ENCODE measurements at places on chromosomes 4 and X.

DNA sequence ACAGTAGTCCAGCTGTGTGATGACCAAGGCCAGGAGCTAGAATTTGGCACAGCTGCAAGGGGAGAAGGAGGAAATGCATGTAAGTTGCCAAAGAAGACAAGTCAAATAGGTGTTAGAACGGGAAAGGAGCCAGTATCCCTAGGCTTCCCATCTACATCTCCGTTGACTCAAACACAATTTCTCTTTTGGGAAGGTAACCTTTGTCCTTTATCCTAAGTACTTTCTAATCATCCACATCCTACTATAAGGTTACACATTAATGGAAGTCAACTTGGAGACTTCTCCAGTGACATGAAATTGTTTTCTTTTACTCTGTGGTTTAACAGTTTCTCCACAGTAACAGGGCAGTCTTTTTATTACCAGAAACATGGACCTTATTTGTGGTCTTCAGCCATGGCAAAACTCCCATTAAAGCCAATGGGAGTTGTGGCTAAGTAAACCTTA, 620.0 kb downstream of the ANKRD50 start:
- DNase-seq = no peak

GRCh38 chr4:187059021-187059420, 335.4 kb upstream of the FAT1 start:
- DNase-seq = no peak

DNA sequence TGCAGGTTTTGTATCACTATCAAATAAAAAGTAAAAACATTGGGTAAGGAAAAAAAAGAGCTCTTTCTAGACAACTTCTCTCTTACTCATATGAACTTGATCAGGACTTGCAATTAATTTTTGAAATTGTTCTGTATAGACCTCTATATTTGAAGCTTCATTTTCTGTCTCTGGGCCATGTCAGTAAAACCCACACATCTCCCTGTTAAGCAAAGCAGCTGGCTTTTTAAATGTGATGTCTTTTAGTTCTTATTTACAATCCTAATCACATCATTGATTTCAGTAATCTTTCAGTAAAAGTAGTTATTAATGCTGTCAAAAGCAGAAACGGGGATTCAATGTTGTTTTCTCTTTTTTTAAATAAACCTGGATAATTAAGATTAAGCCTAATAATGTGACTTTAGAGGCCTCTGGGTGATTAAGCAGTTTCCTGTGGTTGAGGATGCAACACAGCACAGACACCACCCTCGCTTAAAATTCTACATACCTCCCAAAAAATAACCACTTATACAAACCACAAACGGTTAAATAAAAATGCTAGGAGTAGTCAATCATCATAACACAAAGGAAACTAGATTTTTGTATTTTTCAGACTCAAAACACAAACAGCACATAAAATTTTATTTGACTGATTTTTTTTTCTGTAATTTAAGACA, 5.2 kb upstream of the PCDH10 start:
- DNase-seq = no peak

DNA sequence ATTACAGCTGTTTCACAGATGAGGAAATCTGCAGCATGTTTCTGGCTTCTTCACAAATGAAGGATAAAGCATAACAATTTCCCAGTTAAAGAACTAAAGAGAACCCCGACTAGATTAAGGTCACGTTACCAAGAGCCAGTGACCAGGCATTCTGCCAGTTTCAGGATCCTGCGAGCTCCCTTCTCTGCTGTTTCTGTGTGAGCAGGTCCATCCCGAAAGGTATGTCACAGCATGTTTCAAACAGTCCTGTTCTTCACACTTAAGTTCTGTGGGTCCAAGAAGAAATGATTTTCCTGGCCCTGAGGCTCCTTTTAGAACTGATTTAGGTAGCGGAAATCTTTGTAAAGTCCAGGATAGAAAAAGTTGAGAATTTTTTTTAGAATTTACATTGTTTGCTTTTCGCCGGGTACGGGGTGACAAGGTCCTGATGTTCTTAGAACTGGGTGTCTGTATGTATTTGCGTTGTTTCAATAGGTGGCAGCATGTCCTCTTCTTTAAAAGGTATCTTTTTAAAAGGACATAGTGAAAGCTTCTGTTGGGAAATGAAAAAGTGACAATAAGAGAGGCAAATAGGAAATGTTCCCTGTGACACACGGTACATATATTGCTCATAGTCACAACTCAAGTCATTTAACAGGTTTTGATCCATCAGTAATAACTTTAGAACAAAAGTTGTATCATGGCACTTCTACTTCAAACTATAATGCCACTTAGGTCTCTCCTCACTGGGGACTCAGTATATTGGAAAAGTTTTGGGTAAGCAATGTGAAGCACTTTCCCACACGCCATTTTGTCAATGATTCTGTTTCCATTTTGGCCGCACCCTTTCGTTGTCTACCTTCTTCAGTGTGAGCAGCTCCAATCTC, 18.4 kb downstream of the IL21 start:
- DNase-seq = no peak

DNA sequence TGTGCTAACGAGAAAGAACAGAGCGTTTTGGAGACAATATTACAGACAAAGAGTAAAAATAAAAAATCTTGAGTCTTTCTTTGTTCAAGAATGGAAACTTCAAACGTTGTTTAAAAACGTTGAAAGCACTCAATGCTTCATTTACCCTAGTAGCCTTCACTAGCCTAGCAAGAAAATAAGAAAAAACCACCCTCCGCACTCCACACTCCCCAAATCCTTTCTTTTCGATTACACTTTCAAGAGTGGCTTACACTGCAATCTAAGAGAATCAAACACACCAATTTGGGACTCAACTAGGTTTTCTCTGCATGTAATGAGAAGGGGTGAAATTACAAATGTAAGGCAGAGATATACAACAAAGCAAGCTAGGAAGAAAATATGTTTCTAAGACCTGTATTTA, 4.7 kb downstream of the TMSB4X start:
- no peak for DNase-seq

DNA sequence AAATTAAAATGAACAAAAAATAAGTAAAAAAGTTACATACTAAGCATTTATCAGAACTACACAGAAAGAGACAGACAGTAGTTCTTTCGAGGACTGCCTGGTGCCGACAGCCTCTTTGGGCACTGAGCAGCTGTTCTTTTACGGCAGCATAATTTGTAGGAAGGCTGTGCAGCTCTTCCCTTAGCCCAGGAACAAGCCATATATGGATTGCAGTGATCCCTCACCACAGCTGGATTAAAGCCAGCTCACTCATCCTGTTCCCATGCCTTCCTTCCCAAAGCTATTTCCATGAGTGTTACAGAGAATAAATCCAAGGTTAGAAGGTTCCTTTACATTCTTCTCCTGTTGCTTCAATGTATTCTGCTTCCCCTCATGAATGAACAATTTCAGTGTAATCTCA, 71.7 kb downstream of the DDX60L start:
- no peak for DNase-seq

DNA sequence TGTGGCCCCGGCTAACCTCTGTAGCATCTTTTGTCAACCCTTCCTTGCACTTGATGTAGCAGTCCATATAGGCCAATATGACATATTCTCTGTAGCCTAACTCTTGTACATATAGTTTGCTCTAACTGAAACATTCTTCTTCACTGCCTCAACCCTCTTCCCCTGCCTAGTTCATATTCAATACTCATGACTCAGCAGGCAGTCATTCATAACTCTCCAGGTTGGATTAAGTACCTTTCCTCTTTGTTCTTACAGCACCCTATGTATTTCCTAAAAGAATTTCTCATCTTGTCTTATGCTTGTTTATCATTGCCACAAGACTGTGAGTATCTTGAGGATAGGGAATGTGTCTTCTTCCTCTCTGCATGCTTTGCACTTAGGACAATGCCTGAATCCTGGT, 76.9 kb downstream of the TMLHE start:
- DNase-seq = no peak

DNA sequence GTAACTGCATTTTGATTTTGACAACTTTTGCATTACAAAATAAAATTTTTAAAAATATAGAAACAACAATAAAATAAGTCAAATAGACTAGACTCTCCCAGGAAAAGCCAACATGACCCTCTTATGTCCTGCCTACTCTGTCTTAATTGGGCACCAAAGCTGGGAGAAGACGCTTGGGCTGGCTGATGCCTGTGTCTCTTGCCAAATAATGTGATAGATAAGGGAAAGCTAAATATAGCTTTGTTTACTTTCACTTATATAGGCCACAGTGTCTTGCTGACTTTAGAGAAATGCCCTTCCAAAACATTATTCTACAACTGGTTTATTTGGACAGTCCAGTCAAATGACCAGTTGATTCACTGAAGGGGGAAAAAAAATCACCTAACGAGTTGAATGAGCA, 54.2 kb downstream of the FMR1NB start:
- no peak for DNase-seq

DNA sequence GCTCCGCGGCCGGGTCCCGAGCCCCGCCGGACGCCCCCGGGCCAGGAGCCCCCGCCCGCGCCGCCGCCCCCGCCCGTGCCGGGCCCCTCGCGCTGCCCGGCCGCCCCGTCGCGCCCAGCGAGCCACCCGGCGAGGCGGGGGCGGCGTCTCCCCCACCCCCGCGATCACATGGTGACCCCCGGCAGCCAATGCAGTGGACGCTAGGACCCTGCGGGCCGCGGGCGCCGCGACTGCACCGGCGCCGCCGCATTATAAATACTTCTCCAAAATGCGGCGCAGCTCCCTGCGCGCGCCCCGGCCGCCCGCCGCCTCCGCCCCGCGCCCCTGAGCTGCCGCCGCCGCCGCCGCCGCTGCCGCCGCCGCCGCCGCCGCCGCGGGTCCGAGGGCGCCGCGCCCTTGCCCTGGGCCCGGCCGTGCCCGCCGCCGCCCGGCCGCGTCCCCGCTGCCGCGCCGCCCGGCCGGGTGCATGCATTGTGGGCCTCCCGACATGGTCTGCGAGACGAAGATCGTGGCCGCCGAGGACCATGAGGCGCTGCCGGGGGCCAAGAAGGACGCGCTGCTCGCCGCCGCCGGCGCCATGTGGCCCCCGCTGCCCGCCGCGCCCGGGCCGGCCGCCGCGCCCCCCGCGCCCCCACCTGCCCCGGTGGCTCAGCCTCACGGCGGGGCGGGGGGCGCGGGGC, at the start of gene NAT8L:
Gene NAT8L, plus strand, starts transcription at position 282 of the 680 bp plus-strand sequence. Its CDS starts 185 bp downstream, at position 467.
- DNase-seq = peak; percentile 25

GRCh38 chrX:114465689-114466088, 118.2 kb upstream of the HTR2C start:
- no peak for DNase-seq

DNA sequence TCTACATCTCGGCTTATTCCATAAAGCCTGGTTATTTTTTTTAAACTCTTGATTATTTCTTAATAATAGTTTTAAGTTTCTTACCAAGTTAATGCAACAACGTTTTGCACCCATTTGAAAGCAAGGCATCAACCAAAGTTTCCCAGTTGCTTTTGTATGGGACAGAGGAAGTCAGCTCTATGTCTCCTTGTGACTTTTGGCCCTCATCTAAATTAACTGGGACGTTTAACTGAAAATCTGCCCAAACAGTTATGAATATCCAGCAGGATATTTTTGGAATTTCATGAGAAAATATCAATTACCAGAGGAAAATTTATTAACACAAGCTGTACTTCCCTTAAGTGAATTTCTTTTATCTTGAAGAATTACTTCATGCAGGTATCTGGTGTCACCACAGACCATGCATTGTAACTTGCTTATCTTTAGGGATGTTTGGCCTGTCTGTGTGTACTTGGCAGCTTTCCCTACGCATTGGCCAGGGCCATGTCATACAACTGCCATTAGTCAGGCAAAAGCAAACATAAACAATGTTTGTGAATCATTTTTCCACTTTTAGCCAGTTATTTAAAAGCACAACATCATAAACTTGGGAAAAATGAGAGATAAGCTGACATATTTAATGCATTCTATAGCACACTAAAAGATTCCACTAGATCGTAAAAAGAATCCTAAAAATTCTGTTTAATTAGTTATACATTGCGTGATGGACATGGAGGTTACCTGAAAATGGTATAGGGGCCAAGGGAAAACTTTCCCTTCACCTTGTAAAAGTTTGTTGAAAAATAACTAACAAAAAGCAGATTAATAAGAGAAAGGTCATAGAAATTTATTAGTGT, 101.4 kb upstream of the PDE5A start:
- DNase-seq = no peak

DNA sequence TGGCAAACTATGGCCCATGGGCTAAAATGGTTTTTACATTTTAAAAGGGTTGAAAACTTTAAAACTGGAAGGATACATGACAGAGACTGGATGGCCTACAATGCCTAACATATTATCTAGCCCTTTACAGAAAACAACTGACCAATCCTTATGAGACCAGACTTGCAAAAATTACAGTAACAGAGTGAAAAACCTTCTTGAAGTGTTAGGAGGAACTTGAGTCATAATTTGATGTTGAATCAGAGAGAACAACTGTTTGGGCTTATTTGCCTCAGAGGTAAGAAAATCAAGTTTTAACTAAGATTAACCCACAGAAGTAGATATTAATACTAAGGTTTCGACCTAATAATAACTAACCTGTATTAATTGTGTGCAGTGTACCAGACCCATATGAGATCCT, 12.4 kb upstream of the NAP1L5 start:
- DNase-seq = no peak

DNA sequence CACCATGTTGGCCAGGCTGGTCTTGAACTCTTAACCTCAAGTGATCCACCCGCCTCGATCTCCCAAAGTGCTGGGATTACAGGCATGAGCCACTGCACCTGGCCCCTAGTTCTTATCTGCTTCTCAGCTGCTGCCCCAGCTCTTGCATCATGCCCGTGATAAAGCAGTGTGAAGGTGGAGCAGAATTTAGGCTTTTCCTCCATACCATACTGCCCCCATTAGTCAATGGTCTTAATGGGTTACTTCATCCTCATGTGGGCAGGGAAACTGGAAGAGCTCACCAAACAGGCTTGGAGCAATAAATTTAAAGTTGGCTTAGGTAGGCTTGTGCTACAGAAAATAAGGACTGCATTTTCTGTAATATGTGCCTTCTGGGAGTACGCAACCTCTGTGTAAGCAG, 636.9 kb upstream of the BOD1L1 start:
- no peak for DNase-seq

DNA sequence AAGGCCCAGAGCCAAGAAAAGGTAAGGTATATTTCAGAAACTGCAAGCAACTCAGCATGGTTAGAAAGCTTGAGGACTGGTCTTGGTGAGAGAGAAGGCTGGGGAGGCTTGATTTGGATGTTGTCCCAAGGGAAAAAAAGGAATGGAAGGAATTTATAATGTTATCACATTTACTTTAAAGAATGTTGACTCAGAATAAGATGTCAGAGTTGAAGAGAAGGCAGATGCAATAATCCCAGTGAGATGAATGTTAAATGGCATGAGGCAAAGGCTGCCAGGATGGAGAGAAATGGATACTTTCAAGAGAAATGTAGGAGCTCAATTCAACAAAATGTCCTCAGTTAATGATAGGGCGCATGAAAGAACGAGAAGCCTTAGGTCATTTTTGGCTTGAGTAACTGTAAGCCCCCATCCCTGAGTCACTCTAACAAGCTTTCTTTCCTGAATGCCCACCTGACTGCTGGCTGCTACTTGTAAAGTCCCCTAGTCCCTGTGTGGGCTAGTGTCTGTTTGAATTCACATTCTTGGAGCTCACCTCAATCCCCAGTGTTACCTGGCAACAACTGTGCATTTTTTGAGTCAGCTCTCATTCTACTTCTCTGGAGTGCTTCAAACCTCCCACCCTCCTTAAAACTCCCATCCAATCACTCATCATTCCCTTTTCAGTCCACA, 103.0 kb upstream of the TAPT1 start:
- no peak for DNase-seq

- DNase-seq = no peak
Observed at GRCh38 chr4:87306056-87306455, 16.6 kb downstream of the HSD17B13 start.
